ENCODE measurements at places on chromosomes 6 and 20.

- peak; percentile 5 for DNase-seq
Measured at GRCh38 chr6:136095986-136096385, 154.1 kb downstream of the MTFR2 start.

DNA sequence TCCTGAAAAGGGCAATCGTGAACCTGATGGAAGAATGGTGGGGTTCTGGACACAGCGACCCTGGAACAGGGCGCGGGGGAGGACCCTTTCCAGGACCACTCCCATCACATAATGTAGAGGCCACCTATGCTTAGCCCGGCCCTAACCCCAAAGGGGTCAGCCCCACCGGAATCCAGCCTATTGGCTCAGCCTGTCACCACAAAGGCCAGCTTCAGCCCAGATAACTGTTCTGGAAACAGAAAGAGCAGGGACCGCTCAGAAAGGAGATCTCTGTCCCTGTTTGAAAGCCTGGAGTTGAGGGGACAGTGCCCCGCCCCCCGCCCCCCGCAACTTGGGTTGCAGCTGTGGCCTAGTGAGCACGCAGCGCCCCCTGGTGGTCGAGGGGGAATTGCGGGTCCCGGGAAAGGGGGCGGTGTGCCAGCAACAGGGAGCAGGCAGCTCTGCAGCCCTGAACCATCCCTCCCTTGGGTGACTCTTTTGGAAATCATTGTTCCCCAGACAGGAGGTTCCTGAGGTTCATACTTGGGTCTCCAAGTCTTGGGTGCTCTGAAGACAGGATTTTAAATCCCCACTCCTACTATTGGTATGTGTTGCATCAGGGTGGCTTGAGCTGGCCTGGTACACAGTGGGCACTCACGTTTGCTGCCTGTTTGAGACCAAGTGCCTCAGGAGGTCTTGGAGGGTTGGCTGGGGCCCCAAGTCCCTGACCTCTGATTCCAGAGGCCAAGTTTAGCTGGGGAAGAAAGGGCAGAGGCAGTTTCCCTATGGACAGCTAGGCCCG, 1.5 kb downstream of the SIGLEC1 start:
- DNase-seq: peak; percentile 73

DNA sequence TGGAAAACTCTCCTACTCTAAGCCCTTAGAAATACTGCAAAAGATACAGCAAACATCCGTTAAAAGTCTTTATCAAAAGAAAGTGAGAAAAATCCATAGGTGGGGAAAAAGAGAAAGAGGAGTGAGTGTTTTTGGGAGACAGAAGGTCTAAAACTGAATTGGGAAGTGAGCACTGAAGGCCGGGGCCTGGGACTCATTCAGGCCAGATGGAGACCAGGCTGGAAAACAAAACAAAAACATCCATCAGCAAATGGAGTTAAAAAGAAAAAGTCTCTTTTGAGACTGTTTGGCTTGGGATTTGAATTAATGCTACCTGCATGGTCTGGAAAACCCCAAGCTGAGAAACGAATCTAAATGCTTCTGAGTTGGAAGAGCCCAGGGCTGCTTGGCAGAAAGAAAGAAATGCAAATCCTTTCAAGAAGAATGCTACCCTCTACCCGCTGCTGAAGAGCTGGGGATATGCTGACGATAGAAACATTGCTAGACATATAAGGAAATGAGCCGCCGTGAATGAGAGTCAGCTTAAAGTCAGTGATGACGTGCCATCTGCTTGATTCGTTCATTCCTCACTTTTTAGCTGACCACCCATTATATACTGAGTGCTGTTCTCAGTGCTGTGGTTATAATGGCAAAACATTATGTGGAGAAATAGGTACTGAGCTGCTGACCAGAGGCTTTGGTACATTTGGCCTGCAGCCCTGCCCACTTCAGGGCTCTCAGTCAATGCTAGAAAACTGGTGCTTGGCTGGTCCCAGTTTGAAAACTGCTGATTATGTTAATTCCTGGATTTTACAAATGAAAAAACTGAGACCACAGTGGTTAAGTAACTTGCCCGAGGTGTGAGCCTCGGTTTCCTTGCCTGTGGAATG, 28.0 kb upstream of the TULP4 start:
- peak; percentile 66 for DNase-seq

DNA sequence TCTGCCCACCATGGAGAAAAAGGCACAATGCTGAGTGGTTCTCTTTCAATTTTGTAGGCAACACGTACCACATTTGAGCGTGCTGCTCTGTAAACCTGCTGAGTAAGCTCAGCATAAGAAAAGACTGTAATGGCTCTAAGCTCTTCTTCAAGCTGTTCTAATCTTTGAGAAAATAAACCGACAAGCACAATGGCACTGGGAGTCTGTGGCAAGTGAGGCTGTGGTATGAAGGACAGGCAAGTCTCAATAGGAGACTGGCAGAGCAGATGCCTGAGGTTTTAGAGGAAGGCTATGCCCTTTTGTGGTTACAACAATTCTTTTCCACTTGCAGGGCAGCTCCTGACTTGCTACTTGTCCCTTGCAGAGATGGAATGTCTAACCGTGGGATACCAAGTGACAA, 136.7 kb upstream of the EXOC2 start:
- no peak for DNase-seq

- no peak for DNase-seq
Measured at GRCh38 chr6:151310852-151311767, 71.3 kb downstream of the AKAP12 start.

DNA sequence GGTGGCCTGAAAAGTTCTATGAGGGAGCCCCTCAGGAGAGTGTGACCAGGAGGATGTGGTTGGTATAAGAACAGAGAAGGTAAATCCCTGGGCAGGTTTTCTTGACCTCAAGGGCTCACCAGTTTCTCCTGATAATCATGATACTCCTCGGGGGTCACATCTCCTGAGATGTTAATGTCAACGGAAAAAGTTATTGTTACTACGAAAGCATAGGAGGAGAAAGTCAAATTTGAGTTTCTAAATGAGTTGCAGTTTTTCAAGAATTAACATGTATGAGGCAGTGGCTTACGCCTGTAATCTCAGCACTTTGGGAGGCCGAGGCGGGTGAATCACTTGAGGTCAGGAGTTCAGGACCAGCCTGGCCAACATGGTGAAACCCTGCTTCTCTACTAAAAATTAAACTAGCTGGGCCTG, 23.4 kb downstream of the MGME1 start:
- no peak for DNase-seq

GRCh38 chr6:119602215-119603178, 252.9 kb upstream of the MAN1A1 start:
- no peak for DNase-seq

- no peak for DNase-seq
Measured at GRCh38 chr6:63821442-63821841, 185.8 kb downstream of the PHF3 start.

DNA sequence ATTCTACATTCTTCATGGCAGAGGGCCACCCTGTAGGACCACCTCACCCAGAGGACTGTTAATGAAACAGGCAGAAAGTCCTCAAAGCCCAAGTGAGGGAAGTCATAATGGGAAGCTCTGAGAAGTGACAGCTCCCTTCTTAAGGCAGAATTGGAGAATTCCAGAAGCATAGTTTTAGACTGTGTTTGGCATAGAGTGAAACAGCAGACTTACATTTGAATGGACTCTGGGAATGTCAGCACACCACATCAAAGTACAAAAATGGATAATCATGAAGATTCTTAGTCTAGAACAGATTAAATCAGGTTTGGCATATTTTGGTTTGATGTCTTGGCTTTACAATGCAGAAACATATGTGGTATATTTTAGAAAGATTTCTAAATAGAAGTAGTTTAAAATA, 17.9 kb downstream of the SH3BGRL2 start:
- no peak for DNase-seq

GRCh38 chr6:106318851-106319250, 6.7 kb downstream of the ATG5 start:
- no peak for DNase-seq

GRCh38 chr6:154408891-154409500, 52.4 kb upstream of the IPCEF1 start:
- DNase-seq: peak; percentile 64

- no peak for DNase-seq
Measured at GRCh38 chr20:2888224-2888955, 15.1 kb downstream of the PTPRA start.

DNA sequence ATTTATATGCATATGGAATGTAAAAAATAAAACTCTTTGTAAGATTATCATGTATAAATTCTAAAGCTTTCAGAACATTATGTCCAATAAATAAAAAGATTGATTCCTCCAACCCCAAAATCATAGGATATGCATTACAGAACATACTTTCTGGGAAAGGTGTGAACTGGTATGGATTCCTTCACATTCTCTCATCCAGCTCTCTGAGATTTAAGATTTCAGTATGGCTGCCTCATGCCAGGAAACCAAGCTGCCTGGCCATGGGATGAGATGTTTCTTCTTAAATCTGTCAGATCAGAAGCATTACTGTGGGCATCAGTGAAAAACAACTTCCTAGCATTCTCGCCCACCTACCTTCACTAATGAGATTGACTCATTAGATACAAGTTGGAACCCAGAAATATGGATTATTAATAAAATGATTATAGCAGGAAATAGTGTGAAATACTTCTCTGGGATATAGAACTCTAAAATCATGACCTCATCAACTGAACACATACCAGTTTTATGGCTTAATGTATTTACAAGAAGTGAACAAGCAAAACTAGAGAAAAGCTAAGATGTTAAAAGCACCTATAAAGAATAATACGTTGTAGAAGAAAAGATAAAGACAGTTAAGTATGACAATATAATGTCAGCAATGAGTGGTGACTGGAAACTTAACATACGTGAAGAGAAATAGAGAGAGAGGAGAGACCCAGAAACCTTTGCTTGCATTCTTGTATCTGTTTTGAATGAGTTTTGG, 171.6 kb upstream of the PHACTR1 start:
- no peak for DNase-seq

- DNase-seq: no peak
Measured at GRCh38 chr20:2144850-2145249, 43.2 kb downstream of the STK35 start.

DNA sequence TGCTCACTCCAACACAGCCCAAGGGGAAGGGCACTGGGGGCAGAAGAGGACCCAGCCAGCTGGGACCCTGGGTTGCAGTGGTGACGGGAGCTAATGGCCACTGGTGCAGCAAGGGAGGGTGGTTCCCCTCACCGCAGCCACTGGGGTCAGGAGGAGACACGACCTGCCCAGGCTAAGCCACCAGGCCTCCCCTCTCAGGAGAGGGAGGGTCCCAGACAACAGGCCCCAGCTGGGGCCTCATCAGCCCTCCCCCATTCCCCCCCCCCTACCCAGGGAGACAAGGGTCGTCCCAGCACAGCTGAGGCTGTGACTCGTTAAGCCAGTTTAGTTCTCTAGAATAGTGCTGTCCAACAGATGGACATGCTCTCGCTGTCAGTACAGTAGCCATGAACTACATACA, 17.3 kb upstream of the MATN4 start:
- DNase-seq: no peak

GRCh38 chr6:42459888-42460287, 8.2 kb upstream of the TRERF1 start:
- DNase-seq: no peak

DNA sequence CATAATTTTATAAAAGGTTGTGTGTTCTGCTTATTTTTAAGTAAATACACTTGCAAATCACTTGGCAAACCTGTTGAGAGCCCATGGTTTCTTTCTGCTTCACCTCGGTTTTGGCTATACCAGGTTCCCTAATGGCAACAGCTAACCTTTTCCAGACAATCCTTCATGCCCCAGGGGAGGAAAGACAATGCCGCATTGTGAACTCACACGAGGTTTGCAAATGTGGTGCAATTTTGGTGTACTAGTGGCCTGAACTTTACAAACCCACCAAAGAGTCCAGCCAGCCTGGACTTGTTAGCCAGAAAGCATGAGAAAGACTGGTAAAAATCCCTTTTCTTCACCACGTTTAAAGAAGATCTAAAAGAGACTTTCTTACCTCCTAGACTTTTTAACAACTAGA, 84.8 kb upstream of the SOX4 start:
- no peak for DNase-seq

DNA sequence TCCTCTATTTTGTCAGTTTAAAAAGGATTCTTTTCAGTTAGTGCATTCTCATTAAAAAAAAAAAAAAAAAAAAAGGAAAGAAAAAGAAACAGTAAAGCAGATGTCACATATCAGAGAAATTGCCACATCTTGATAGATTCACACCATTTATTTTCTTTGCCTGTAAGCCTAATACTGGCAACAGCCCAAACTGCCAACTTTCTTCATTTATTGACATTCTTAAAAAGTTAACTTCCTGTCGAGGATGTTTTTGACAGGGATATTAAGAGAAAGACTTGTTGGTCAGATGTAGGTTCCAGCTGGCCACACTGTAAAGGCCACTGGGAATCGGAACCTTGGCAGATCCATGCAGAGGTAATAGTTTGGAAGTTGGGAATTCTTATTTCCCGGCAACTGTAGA, 332.6 kb downstream of the NRN1 start:
- no peak for DNase-seq

DNA sequence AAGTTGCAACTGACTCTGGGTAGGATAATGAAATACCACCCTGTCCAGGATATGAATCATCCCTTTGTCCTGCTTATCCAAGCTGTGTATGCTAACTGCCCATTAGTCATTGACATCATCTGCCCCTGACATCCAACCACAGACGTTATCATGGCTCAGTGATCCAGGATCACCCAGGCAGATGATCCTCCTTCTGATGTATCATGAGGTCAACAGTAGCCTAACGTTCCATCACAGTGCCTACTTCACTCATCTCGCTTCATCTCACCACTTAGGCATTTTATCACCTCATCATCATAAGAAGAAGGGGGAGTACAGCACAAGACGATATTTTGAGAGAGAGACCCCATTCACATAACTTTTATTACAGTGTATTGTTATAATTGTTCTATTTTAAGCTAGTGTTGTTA, 13.4 kb upstream of the BTN3A2 start:
- no peak for DNase-seq

DNA sequence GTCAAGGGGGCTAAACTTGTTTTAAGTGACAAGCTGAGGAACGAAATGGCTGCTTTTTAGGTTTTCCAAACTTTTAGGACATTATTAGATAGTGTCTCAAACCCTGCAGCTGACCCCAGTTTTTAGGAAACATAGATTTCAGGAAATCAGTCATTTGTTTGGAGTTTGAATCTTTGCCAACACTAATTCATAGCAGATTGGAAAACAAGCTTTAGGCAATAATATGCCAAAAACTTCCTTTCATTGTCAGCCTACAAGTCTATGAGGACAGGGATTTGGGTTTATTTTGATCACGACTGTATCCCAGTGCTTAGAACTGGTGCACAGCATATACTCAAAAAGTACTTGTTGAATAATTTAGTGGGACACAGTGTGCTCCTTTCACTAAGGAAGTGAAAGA, 123.2 kb downstream of the TINAG start:
- DNase-seq: no peak

DNA sequence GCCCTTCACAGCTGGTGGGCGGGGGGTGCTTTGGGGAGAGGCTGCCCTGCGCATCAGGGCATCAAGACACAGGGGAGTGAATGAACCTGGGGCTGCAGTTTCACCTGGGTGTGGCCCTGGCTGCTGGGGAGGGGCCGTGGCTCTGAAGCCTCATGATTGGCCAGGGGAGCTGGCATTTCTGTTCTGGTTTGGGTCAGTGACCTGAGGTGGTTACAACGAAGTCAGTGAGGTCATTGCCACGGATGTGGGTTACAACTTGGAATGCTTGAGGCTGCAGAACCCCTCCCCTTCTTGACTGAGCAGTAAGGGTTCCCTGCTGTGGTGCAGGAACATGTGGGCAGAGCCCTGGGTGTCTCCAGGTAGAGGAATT, 3.0 kb downstream of the TCEA2 start:
- DNase-seq: no peak

GRCh38 chr6:35948725-35949124, 27.8 kb upstream of the SRPK1 start:
- DNase-seq: no peak

Measured in midbrain (tissue), 1 donor.